Neural crest cell (in vitro differentiated cells): ENCODE measurements at places on chromosomes 1 and 21.

DNA sequence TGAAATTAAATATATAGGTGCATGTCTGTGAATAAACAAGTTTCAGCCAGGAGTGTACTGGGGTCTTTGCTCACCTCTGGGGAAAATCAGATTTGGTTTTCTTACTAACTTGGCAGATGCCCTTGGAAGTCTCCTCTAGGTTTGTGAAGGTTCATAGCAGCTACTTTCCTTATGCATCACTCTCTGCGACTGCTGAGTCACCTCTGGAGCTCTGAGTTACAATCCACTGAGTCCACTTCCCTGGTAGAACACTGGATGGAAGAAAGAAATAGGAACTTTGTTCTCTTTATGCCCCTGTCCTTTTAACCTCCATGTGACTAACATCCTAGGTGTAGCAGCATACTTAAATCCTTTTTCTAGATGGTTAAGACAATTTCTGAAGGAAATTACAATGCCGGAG, 4.4 kb upstream of the FASLG start:
- no peak overlapping the region for H3K4me3 ChIP-seq
- no peaks in the 10 kb centered on the region for H3K4me1 ChIP-seq
- no peak for DNase-seq
- no peaks in the 10 kb centered on the region for H3K27me3 ChIP-seq
- H3K36me3 ChIP-seq = no peaks in the 10 kb centered on the region

DNA sequence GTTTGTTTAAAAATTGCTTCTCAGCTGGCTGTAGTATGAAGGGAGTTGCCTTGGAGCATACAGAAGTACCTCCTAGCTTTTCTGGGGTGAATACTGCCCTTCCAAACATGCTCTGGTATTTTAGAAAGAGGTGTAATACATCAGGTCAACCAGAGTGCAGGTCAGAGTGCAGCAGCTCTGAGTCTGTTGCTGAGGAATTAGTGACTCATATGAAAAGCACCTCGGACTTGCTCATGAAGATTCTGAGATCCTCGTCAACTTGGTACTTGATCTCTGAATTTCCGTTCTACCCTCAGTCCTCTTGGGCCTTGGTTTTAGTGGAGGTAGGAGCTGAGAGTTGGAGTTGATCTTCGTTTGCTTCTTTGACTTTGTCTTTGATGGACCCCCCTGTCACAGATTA, 67.3 kb downstream of the NOS1AP start:
- H3K4me1 ChIP-seq = peaks cover 39% of the 10 kb centered on the region
- no peak for DNase-seq
- H3K27ac ChIP-seq = peak overlapping the region; percentile 16
- H3K36me3 ChIP-seq = peaks cover 3% of the 10 kb centered on the region

- no peak overlapping the region for H3K27ac ChIP-seq
- peak; percentile 47 for DNase-seq
- H3K36me3 ChIP-seq = peaks cover under 1% of the 10 kb centered on the region
- no peak overlapping the region for H3K4me3 ChIP-seq
- H3K27me3 ChIP-seq = no peaks in the 10 kb centered on the region
Observed at GRCh38 chr1:86914998-86915736, 732 bp downstream of the HS2ST1 start.

DNA sequence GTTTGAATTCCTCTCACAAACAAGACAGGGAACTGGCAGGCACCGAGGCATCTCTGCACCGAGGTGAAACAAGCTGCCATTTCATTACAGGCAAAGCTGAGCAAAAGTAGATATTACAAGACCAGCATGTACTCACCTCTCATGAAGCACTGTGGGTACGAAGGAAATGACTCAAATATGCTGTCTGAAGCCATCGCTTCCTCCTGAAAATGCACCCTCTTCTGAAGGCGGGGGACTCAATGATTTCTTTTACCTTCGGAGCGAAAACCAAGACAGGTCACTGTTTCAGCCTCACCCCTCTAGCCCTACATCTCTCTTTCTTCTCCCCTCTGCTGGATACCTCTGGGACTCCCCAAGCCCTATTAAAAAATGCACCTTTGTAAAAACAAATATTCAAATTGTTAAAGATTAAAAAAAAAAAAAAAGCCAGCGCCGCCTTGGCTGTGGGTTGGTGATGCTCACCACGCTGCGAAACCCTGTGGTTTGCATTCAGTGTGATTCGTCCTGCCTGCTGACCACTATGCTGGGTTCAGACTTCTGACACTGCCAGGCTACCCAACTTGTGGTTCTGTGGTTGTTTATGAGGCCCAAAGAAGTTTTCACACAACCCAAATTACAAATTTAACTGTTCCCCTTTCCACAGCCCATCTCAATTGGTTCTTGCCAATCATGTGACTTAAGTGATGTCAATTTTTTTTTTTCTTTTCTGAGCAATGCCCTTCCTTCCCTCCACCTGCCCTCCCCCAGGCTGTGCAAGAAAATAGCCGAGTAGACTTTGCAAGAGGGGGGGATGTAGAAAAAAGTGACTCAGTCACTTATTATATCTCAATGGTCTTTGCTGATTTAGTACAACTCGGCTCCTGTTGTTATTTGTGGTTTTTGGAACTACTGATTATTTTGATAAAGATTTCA, at the start of gene RUNX1:
TSS of gene RUNX1 (minus strand) at position 597 of the 912 bp plus-strand sequence.
- H3K4me1 ChIP-seq = peaks cover 53% of the 10 kb centered on the region
- H3K27me3 ChIP-seq = no peaks in the 10 kb centered on the region

- H3K27me3 ChIP-seq = peaks cover 45% of the 10 kb centered on the region
- H3K4me3 ChIP-seq = no peak overlapping the region
- H3K27ac ChIP-seq = no peak overlapping the region
- H3K4me1 ChIP-seq = no peaks in the 10 kb centered on the region
Observed at GRCh38 chr1:175433532-175434282, 241.1 kb upstream of the KIAA0040 start.

DNA sequence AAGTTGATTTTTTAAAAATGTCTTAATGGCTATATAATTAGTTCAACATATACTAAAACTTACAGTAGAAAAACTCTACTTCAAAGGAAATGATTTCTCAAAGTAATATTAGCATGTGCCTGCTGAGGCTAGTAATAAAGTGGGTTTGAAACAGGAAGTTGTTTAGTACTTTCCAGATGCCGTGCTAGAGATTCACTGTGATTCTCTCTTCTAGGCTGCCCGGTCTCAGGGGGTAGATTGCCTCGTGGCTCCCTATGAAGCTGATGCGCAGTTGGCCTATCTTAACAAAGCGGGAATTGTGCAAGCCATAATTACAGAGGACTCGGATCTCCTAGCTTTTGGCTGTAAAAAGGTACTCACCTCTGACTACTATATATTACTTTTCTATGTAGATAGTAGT, 9.1 kb downstream of the EXO1 start:
- no peak overlapping the region for H3K27ac ChIP-seq
- no peaks in the 10 kb centered on the region for H3K4me1 ChIP-seq
- H3K27me3 ChIP-seq = no peaks in the 10 kb centered on the region
- H3K36me3 ChIP-seq = peaks cover 18% of the 10 kb centered on the region
- no peak for DNase-seq
- no peak overlapping the region for H3K4me3 ChIP-seq

DNA sequence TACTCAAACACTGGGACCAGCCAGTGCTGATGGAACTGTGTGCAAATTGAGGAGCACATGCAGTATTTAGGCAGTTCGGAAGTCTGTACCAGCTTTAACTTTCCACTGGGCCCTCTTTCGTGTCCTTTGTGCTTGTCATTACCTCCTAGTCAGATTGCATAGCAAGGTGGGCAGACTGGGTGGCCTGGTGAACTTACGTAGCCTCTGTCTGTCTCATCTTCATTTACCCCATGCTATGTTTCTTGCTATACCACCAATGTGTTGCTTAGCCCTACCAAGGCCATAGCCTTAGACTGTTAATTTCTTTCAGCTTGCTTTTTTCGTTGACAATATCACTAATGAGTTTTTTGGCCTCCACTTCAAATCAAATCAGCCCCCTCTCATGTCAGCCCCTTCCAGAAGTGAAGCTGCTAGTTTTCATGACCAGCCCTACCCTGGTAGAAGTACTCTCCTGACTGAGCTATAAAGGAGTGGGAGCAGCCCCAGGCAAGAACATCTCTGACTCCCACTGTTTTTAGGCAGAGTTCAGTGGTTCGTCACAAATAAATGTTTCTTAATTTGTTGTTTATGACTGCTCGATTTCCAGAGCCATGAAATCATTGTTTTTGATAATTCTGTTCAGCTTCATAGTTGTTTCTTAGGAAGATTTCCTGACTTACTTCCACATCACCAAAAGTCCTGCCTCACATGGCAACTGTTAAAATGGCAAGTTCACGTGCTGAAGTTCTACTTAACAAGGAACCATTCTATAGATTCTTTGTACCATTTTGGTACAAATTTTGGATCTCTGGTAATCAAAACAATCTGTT, 19.3 kb downstream of the PRKACB start:
- no peak overlapping the region for H3K4me3 ChIP-seq
- no peaks in the 10 kb centered on the region for H3K27me3 ChIP-seq
- no peaks in the 10 kb centered on the region for H3K4me1 ChIP-seq
- no peak overlapping the region for H3K27ac ChIP-seq

DNA sequence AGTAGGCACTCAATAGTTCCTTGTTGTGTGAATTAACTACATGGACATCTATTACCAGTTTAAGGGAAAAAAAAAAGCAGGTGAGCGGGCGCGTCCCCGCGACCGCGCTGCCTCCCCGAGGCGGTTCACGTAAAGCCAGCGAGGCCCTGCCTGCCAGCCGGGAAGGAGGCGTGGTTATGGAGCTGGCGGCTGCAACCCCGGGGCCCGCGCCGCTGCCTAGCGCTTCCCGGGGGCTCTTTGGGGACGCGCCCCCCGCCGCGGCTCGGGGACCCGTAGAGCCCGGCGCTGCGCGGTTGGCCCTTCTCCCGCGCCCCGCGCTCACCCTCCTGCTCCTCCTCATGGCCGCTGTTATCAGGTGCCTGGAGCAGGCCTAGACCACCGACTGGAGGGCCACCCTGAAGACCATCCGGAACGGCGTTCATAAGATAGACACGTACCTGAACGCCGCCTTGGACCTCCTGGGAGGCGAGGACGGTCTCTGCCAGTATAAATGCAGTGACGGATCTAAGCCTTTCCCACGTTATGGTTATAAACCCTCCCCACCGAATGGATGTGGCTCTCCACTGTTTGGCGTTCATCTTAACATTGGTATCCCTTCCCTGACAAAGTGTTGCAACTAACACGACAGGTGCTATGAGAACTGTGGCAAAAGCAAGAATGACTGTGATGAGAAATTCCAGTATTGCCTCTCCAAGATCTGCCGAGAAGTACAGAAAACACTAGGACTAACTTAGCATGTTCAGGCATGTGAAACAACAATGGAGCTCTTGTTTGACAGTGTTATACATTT, 2.6 kb upstream of the CC2D1B start:
- H3K27ac ChIP-seq = no peak overlapping the region
- H3K4me3 ChIP-seq = peak overlapping the region; percentile 79
- peaks cover 2% of the 10 kb centered on the region for H3K27me3 ChIP-seq
- peaks cover 34% of the 10 kb centered on the region for H3K4me1 ChIP-seq
- H3K36me3 ChIP-seq = peaks cover 5% of the 10 kb centered on the region

- H3K27ac ChIP-seq = no peak overlapping the region
- no peak overlapping the region for H3K4me3 ChIP-seq
- H3K36me3 ChIP-seq = no peaks in the 10 kb centered on the region
Observed at GRCh38 chr1:105437847-105438246, 1618.6 kb upstream of the PRMT6 start.

DNA sequence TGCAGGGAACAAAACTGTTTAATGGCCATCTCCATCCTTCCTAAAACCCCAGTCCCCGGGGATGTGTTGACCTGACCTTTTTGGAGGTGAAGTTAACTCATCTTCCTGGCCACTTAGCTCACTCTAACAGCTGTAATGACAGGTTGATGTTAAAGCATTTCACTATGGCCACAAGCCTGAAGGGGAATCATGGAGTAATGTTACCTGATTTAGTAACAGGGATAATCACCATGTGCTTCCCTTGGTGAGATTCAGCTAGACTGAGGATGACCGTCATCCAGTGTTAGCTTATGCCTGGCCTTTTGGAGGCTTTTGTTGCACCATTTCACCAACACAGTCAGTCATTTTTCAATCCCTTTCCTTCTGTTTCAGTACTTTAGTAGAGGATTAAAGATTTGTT, 64.3 kb upstream of the RAVER2 start:
- H3K4me1 ChIP-seq = peaks cover 26% of the 10 kb centered on the region
- no peak overlapping the region for H3K4me3 ChIP-seq
- DNase-seq = no peak
- peaks cover 31% of the 10 kb centered on the region for H3K36me3 ChIP-seq

GRCh38 chr1:151998611-151999362, 5.1 kb upstream of the S100A10 start:
- peaks cover 8% of the 10 kb centered on the region for H3K4me1 ChIP-seq
- no peak overlapping the region for H3K27ac ChIP-seq
- H3K36me3 ChIP-seq = no peaks in the 10 kb centered on the region
- no peak for DNase-seq
- H3K27me3 ChIP-seq = peaks cover 64% of the 10 kb centered on the region

- no peak for DNase-seq
- no peak overlapping the region for H3K4me3 ChIP-seq
- H3K27me3 ChIP-seq = no peaks in the 10 kb centered on the region
- H3K27ac ChIP-seq = no peak overlapping the region
Observed at GRCh38 chr21:41141031-41141457, 26.9 kb upstream of the BACE2 start.

- H3K4me3 ChIP-seq = no peak overlapping the region
- H3K36me3 ChIP-seq = no peaks in the 10 kb centered on the region
- H3K27me3 ChIP-seq = no peaks in the 10 kb centered on the region
- DNase-seq = no peak
- no peaks in the 10 kb centered on the region for H3K4me1 ChIP-seq
- H3K27ac ChIP-seq = no peak overlapping the region
Observed at GRCh38 chr1:28032281-28032680, 56.1 kb downstream of the EYA3 start.

- H3K27me3 ChIP-seq = no peaks in the 10 kb centered on the region
- H3K27ac ChIP-seq = no peak overlapping the region
- H3K4me1 ChIP-seq = peaks cover 4% of the 10 kb centered on the region
- H3K36me3 ChIP-seq = no peaks in the 10 kb centered on the region
- DNase-seq = no peak
Observed at GRCh38 chr21:37557261-37557950, 190.8 kb downstream of the DYRK1A start.

GRCh38 chr1:206005234-206005633, 2.0 kb upstream of the RAB7B start:
- peaks cover 5% of the 10 kb centered on the region for H3K36me3 ChIP-seq
- H3K4me1 ChIP-seq = peaks cover 41% of the 10 kb centered on the region
- H3K4me3 ChIP-seq = no peak overlapping the region

DNA sequence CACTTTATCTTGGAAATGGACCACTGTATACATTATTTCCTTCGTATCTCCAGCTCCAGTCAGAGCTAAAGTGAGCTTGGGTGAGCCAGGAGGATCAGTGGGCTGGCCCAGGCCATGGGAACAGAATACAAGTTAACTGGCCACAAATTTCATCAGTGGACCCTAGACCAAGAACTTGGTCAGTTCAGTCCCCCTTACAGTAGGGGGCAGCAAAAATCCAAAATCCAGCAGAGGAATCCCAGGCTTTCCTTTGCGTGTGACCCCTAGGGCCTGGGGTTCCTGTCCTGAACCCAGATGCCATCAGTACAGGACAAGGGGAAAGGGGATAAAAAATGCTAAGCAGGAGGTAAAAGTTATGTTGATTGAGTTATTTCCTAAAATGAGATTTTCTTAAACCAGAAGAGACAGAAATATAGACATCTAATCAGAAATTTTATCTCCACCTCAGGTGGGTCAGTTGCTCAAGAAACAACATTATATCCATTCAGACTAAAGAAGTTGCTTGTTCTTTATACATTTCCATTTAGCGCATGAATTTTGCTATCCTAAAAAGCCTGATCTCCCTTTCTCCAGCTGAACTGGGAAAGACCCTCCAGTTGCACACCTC, 24.1 kb upstream of the LCE5A start:
- no peaks in the 10 kb centered on the region for H3K27me3 ChIP-seq
- DNase-seq = no peak
- no peaks in the 10 kb centered on the region for H3K4me1 ChIP-seq
- H3K4me3 ChIP-seq = no peak overlapping the region
- H3K27ac ChIP-seq = no peak overlapping the region
- H3K36me3 ChIP-seq = peaks cover 7% of the 10 kb centered on the region
